ENCODE measurements at places on chromosomes 3 and 15.

DNA sequence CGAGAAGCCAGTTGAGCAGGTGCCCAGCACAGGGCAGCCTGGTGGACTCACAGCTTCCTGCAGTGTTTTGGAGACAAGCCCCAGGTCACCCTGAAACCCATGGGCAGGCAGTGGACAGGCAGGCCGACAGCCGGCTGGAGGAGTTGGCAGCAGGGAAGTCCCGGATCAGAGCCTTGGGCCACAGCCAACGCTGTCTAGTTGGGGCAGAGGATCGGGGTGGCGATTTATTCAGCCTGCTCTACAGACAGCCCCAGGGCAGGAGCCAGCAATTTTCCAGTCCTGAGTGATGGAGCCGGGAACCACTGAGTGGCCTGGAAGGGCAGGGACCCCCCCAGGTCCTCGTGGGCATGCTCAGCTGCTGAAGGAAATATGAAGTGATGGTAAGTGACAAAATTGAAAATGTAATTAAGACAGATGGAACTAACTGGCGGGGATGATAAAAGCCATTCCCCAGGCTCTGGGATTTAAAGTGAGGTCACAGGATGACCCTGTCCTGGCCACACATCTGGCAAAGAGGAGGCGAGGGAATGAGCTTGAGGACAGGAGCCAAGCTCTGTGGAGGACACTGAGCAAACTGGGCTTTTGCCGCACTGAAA, 34.4 kb upstream of the TBC1D21 start:
- no peak for DNase-seq

- DNase-seq = no peak
Measured at GRCh38 chr3:173753593-173753992, 356.0 kb downstream of the NLGN1 start.

DNA sequence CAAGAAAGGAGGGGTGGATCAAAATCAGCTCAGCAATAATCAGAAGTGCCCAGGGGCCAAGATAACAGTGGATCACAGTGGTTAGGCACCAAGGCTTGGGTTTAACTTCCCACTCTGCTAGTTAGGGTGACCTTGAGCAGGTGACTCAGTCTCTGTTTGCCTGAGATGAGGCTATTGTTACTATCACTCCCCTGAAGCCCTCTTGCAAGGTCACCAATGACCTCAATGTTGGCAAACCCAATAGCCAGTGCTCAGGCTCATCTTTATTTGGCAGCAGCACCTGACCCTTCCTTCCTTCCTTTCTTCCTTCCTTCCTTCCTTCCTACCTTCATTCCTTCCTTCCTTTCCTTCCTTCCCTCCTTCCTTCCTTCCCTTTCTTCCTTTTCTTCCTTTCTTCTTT, 102.4 kb upstream of the HACD2 start:
- DNase-seq = no peak

DNA sequence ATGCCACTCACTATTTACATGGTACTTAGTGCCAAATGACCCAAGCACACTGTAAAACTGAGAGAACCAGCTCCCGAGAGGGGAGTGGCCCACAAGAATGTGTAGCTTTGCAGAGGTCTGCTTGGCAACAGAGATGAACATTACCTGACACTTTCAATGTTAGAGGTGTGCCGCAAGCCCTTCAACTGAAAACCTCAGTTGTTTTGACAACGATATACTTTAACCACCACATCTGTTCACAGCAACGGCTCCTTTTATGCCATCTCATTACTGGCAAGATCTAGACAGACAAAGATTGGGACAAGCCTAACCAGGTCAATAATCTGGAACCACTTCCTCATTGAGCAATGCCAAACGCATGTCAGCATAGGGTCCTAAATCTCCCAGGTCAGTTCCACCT, 23.7 kb downstream of the NEK10 start:
- no peak for DNase-seq

DNA sequence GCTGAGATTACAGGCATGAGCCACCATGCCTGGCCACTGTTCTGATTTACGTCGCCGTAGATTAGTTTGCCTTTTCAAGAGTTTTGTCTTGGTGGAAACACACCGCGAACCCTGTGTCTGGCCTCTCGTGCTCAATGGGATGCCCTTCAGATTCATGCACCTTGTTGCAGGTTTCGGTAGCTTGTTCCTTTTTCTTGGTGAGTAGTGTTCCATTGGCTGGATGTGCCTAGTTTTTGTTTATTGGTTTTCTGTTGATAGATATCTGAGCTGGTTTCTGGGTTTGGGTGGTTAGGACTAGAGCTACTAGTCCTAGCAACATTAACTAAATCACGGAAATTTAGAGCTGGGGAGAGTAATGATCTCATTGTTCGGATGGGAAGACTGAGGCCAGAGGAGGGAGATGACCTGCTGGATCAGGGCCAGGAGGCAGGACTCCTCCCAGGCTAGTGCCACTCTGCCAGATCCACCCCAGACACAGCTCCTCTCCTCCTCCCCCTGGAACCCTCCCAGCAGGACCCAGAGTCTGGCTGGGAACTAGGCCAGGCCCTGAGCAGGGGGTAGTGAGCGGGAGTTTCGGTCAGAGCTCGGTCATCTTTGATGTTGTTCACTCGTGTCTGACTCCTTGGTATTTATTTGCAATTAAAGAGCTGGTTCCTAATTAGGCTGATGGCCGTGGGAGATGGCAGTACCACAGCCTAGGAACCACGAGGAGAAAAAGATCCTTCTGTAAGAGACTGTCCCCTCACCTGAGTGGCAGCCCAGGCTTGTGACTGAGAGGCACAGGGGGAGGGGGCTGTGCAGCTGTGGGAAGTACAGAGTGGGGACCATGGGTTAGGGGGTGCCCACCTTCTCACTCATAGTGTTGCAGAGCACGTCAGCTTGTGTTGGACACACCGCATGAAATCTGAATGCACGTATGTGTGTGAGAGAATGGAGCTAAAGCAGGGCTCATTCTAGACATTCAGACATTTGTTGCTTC, 73.4 kb downstream of the SMAD6 start:
- no peak for DNase-seq

Data from GM12891 (cell line).